ENCODE measurements at places on chromosomes 2 and 18.

DNA sequence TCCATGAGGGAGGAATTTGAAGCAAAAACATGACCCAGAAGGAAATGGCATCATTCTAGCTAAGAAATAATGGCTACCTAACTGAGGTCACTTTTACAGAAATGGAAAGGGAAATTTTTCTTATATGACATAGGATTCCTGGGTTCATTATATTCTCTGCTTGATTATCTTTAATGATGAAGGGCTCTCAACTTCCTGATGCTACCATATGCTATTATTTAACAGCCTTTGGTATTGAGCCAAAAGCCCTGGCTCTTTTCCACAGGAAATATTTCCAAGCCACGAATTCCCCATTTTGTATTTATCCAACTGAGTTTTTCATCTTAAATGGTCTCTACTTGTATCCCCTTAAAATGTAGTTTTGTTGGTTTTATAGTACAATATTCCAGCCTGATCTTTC is 63.2 kb upstream of the NPAS2 start:
- DNase-seq = no peak
- H3K27ac ChIP-seq = no peak overlapping the region
- H3K36me3 ChIP-seq = no peaks in the 10 kb centered on the region
- H3K27me3 ChIP-seq = no peaks in the 10 kb centered on the region

DNA sequence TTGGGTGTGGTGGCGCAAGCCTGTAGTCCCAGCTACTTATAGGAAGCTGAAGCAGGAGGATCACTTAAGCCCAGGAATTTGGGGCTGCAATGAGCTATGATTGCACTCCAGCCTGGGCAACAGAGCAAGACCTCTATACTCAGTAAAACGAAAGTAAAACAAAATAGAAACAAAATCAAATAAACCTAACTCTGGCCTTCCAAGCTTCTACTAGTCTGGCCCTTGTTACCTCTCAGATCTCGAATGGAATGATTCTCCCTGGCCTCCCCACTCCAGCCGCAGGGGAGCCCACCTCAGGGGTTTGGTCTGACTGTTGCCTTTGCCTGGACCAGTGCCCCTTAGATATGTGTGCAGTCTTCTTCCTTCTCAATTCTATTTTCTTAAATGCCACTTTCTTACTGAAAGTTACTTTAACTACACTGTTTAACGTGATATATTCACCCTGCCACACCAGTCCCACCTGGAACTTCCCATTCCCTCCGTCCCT is 160.0 kb upstream of the GCFC2 start:
- no peaks in the 10 kb centered on the region for H3K36me3 ChIP-seq
- H3K4me1 ChIP-seq = no peaks in the 10 kb centered on the region
- DNase-seq = no peak
- H3K27me3 ChIP-seq = no peaks in the 10 kb centered on the region
- H3K27ac ChIP-seq = no peak overlapping the region

- peaks cover 31% of the 10 kb centered on the region for H3K27me3 ChIP-seq
- no peak for DNase-seq
- no peaks in the 10 kb centered on the region for H3K36me3 ChIP-seq
Observed at GRCh38 chr2:240351826-240352426, 83.5 kb upstream of the GPC1 start.

DNA sequence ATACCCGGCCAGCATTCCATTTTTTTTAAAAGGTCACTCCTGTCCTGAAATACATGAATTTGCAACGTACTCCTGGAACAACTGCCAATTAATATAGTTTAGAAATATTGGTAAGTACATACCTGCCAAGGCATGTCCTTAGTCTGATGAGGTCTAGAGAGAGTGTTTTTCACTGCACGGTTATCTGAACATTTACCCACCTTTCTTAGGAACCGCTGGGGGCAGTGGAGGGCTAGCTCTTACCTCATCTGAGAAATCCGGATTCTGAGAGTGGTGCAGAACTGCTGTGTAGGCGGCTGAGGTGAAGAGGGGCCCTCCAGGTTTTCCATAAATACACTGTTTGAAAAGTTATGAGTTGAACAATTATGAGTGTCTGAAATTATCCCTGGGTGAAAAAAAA is 133.1 kb upstream of the CCDC195 start:
- H3K36me3 ChIP-seq = no peaks in the 10 kb centered on the region
- no peak for DNase-seq
- H3K27ac ChIP-seq = peak overlapping the region; percentile 43
- H3K4me1 ChIP-seq = peaks cover 23% of the 10 kb centered on the region
- H3K4me3 ChIP-seq = no peak overlapping the region
- no peaks in the 10 kb centered on the region for H3K27me3 ChIP-seq

DNA sequence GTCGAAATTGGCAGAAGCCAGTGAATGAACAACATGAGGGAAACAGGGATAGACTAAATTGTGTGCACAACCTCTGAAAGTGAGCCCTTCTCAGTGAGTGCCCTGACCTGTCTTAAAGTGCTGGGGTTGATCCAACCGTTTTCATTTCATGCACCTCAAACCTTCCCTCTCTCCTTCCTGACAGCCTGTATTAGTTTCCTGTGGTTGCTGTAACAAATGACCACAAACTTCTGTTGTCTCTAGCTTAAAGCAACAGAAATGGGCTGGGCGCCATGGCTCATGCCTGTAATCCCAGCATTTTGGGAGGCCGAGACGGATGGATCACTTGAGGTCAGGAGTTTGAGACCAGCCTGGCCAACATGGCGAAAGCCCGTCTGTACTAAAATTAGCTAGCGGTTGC is 48.8 kb upstream of the PPP1CB start:
- no peaks in the 10 kb centered on the region for H3K27me3 ChIP-seq
- H3K4me1 ChIP-seq = no peaks in the 10 kb centered on the region
- H3K36me3 ChIP-seq = no peaks in the 10 kb centered on the region
- no peak overlapping the region for H3K4me3 ChIP-seq
- H3K27ac ChIP-seq = no peak overlapping the region

DNA sequence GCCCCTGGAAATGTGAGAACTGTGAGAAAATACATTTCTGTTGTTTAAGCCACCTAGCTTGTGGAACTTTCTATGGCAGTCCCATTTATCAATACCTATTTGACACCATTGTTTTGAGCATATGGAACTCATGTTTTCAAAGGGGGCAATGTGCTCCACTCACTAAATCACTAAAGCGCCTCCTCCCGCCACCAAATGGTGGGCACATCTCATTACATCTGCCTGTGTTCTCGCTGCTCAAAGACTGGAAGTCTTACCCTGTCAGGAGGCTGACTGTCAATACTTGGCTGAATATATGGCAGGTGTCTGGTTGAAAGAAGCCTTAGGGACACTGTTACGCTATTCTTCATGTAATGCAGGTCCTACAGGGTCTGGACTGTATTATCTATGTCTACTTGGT is 767.7 kb downstream of the TSN start:
- no peaks in the 10 kb centered on the region for H3K36me3 ChIP-seq
- H3K4me1 ChIP-seq = no peaks in the 10 kb centered on the region
- H3K4me3 ChIP-seq = no peak overlapping the region
- DNase-seq = no peak
- no peaks in the 10 kb centered on the region for H3K27me3 ChIP-seq

DNA sequence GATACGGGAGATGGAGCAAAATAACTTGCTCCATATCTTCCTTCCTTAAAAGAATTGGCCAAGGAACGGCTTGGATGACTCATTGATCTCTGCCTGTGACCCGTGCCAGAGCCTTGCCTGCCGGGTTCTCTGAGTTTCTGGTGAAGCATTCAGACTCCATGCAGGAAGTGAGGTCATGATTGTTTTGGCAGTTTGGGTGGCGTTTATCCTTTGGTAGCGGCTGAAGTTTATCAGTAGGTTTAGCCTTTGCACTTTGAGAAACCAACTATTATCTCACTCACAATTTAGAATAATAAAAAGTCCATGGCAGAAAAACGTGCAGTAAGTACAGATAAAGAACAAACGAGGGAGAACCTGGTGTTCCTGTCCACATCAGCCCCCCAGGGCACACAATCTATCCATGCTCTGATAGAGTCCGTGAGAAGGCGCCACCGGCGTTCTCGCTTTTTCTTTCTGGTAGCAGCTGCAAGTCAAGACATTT is 15.0 kb upstream of the CTAGE1 start:
- H3K4me1 ChIP-seq = peaks cover 24% of the 10 kb centered on the region
- H3K27ac ChIP-seq = peak overlapping the region; percentile 70
- no peak for DNase-seq

- no peaks in the 10 kb centered on the region for H3K4me1 ChIP-seq
- H3K4me3 ChIP-seq = no peak overlapping the region
- no peaks in the 10 kb centered on the region for H3K36me3 ChIP-seq
- H3K27me3 ChIP-seq = no peaks in the 10 kb centered on the region
- H3K27ac ChIP-seq = no peak overlapping the region
Observed at GRCh38 chr2:129806317-129806716, 173.1 kb upstream of the RAB6C start.

- no peaks in the 10 kb centered on the region for H3K36me3 ChIP-seq
- peaks cover 17% of the 10 kb centered on the region for H3K27me3 ChIP-seq
Observed at GRCh38 chr18:5622905-5623304, 79.1 kb upstream of the EPB41L3 start.

DNA sequence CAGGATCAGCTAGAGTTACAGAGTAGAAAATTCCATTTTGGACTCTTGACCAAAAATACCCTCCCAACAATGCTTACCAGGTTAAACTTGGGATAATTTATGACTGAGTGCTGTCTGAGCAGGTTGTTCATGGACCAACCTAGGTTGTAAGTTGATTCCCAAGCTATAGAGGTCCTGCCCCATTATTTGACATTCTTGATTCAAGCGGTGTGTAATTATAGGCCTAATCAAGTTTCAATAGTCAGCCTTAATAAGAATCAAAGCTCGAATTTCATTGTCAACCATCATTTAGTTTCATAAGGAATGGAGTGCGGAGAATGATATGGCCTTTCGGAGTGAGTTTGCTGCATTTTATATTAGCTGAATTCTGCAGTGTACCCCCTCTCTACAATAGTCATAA is 152.8 kb upstream of the FIGN start:
- no peak overlapping the region for H3K27ac ChIP-seq
- no peaks in the 10 kb centered on the region for H3K36me3 ChIP-seq
- H3K27me3 ChIP-seq = no peaks in the 10 kb centered on the region
- no peak for DNase-seq
- H3K4me1 ChIP-seq = no peaks in the 10 kb centered on the region

GRCh38 chr2:226652369-226652768 is 147.3 kb downstream of the IRS1 start:
- H3K4me3 ChIP-seq = peak overlapping the region; percentile 58
- H3K27ac ChIP-seq = peak overlapping the region; percentile 91
- peaks cover 39% of the 10 kb centered on the region for H3K4me1 ChIP-seq
- H3K27me3 ChIP-seq = no peaks in the 10 kb centered on the region
- peak; percentile 71 for DNase-seq
- H3K36me3 ChIP-seq = no peaks in the 10 kb centered on the region

GRCh38 chr2:167147271-167147941 is 259.1 kb downstream of the XIRP2 start:
- H3K36me3 ChIP-seq = no peaks in the 10 kb centered on the region
- H3K27me3 ChIP-seq = no peaks in the 10 kb centered on the region
- no peak overlapping the region for H3K4me3 ChIP-seq
- H3K4me1 ChIP-seq = no peaks in the 10 kb centered on the region
- DNase-seq = no peak

DNA sequence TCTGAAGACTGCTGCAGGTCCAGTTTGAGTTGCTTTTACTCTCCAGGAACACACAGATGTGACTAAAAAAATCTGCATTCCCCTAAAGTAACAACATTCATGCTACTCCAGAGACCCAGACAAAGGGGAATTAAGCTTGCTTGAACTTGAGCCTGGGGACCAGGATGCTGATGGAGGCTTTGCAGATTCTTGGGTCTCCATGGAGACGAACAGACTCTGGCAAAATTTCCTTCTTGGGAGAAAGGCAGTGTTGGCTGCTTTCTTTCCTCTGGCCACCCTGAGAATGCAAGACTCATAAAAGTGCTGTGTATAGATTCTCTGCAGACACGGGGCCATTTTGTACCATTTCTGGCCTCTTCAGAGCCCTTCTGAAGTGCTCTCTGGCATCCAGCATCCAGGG is 112.0 kb downstream of the ACTR3 start:
- H3K27ac ChIP-seq = no peak overlapping the region
- no peak for DNase-seq
- no peaks in the 10 kb centered on the region for H3K27me3 ChIP-seq
- no peak overlapping the region for H3K4me3 ChIP-seq

GRCh38 chr2:24435391-24436316 is 55.4 kb upstream of the NCOA1 start:
- no peaks in the 10 kb centered on the region for H3K27me3 ChIP-seq
- H3K4me1 ChIP-seq = no peaks in the 10 kb centered on the region

- H3K27me3 ChIP-seq = no peaks in the 10 kb centered on the region
- no peaks in the 10 kb centered on the region for H3K4me1 ChIP-seq
- no peaks in the 10 kb centered on the region for H3K36me3 ChIP-seq
- no peak overlapping the region for H3K4me3 ChIP-seq
Observed at GRCh38 chr2:222494104-222494739, 69.9 kb downstream of the SGPP2 start.

DNA sequence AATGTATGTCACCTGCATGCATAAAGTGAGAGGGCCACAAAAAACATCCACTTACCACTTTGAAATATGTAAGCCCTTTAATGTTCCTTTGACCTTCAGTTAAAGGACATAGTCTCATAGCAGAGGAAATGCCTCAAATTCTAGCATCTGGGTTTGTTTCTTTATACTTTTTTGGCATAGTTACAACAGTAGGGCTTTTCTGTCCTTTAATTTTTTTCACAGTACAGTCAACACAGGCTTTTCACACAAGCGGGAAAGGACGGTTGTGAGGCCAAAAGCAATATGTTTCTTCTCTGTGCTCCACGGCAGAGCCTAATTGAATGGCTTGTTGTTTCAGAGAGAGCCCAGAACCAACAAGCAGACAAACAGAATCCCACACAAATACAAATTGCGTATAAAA is 57.6 kb downstream of the CRIM1 start:
- DNase-seq = no peak
- no peak overlapping the region for H3K4me3 ChIP-seq
- H3K36me3 ChIP-seq = peaks cover 24% of the 10 kb centered on the region
- H3K27me3 ChIP-seq = no peaks in the 10 kb centered on the region

GRCh38 chr2:12930391-12930790 is 213.7 kb downstream of the TRIB2 start:
- peaks cover 20% of the 10 kb centered on the region for H3K4me1 ChIP-seq
- no peak for DNase-seq
- no peak overlapping the region for H3K4me3 ChIP-seq
- H3K27ac ChIP-seq = no peak overlapping the region

DNA sequence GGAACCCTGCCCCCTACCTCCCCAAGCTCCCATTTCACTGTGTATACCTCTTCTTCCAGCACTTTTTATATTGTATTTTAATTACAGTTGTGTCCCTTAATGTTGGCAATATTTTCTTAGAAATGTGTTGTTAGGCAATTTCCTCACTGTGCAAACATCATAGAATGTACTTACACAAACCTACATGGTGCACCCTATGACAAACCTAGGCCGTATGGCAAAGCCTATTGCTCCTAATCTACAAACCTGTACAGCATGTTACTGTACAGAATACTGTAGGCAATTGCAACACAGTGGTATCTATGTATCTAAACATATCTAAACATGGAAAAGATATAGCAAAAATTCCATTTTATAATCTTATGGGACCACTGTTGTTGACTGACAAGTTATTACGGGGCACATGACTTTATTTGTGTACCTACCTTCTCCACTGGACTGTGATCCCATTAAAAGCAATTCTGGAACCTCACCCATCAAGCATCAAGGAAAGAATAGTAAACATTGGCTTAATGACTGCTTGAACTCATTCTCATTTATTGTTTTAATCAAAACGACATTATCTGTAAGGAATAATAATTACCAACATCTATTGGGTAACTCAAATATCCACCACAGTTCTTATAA is 1641.5 kb upstream of the ZEB2 start:
- no peaks in the 10 kb centered on the region for H3K36me3 ChIP-seq
- no peak for DNase-seq
- H3K27me3 ChIP-seq = no peaks in the 10 kb centered on the region
- H3K27ac ChIP-seq = no peak overlapping the region
- no peaks in the 10 kb centered on the region for H3K4me1 ChIP-seq

- H3K27ac ChIP-seq = no peak overlapping the region
- DNase-seq = no peak
- no peaks in the 10 kb centered on the region for H3K36me3 ChIP-seq
- no peaks in the 10 kb centered on the region for H3K4me1 ChIP-seq
- no peaks in the 10 kb centered on the region for H3K27me3 ChIP-seq
Observed at GRCh38 chr2:165016772-165017411, 61.6 kb upstream of the SLC38A11 start.

Measured in keratinocyte (primary cell).